AML-193 (cell line): ENCODE measurements at places on chromosomes 12 and 14.

GRCh38 chr12:16920451-16920850 is 314.5 kb upstream of the LMO3 start:
- no peak for DNase-seq

GRCh38 chr14:32246751-32247150 is 43.7 kb upstream of the RNU6-8 start:
- no peak for DNase-seq

GRCh38 chr12:12229556-12230092 is 37.2 kb downstream of the LRP6 start:
- DNase-seq, result no peak

GRCh38 chr12:25263594-25263993 is 12.9 kb upstream of the KRAS start:
- no peak for DNase-seq

DNA sequence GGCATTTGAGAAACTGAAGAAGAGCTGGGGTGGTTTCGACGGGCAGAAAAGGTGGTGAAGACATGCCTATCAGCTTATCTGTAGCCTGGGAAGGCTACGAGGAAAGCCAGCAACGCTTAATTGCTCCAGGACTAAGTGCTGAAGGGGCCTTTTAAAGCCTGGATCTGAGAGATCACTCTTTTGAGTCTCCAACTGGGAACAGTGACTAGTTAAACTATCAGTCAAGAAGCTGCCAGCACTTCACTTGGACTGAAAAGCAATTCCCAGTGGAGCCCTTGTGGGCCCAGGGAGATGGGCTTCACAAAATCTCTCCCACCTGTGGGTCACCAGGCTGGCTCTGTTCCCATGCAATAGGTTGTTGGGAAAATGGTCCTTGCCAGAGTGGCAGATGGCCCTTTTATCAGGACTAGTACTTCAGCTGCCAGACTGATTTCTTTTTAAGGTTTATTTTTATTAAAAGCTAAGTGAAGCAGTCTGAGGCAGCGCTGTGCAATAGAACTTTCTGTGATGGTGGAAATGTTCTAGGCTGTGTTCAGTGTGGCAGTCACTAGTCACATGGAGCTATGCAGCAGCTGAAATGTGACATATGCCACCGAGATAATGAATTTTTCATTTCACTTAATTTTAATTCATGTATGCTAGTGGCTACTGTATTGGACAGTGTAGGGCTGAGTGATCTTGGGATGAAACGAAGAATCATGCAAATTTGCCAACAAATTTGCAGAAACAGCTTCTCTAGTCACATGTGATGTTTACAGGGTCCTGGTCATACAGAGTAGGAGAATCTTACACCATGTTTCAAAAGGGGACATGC is 276.8 kb downstream of the PCNX1 start:
- DNase-seq, result no peak

DNA sequence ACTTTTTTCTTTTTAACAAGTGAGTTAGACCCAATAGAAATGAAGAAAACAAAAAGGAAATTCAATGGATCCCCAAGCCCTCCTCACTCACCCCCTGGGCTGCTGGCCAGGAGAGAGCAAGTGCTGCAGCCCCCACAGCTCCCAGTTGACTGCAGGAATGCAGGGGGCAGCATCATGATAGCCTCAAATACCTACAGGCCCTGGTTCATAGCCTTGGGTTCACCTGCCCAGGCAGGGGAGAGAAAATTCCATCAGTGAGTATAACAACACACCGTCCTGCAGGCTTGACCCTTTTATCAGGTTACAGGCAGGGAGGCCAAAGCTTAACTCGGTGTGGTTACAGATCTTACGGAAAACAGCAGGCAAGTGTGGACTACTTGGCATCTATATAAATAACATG is 76.3 kb downstream of the PHLDA1 start:
- DNase-seq, result no peak

GRCh38 chr14:53408175-53408879 is 255.2 kb upstream of the DDHD1 start:
- DNase-seq, result no peak

DNA sequence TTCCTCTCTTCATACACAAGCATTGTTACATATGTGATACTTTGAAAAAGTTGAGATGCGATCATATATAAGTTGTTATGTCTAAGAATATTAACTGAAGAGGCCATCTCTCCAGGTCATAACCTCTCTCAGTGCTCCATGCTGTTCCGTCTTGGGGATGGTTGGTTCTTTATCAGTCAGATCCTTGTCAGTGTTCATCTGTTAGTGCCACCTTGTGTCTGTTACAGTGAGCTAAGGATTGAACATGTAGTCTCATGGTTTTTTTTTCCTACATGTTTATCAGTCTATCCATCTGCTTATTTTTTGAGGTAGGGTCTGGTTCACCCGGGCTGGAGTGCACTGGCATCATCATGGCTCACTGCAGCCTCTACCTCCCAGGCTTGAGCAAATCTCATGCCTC is 30.5 kb downstream of the EP400 start:
- no peak for DNase-seq

GRCh38 chr12:47813511-47814196 is 6.0 kb downstream of the HDAC7 start:
- peak; percentile 54 for DNase-seq

GRCh38 chr12:44247588-44247987 is 411.7 kb downstream of the TMEM117 start:
- no peak for DNase-seq

- no peak for DNase-seq
These were observed 173.1 kb upstream of the RTL1 start for GRCh38 chr14:101076451-101077198.

GRCh38 chr12:53344487-53344823 is 8.3 kb upstream of the SP7 start:
- DNase-seq, result no peak

DNA sequence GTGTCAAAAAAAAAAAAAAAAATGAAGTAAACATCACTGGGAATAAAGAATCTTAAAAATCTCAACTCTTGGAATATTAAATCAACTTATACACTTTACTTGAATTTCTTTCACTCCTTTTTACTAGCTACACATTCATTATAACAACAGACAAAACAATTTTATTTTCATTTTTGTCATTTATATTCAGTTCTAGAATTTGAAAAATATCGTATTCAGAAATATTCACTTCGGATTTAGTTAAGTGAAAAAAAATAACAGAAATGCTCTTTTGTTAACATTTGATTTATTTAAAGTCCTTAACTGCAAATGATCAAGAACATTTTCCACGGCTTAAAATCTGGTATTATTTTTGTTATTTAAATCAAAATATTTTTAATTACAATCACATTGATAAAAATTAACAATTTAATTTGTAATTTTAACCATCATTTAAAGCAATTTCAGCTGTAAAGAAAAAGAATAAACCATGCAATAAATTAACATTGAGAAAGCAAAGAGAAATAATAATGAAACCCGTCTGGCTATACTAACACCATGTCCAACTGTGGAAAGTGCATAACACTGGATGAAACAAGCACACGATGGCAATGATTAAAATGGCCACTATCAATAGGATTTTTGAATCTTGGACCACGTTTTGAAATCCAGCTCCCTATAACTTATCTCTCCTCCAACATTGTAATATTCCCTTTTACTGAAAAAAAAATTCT is 5.2 kb downstream of the FOXA1 start:
- no peak for DNase-seq

GRCh38 chr12:25500651-25501050 is 52.4 kb downstream of the LMNTD1 start:
- no peak for DNase-seq

- DNase-seq, result no peak
These were observed 3.2 kb downstream of the MSI1 start for GRCh38 chr12:120365675-120366340.

- no peak for DNase-seq
These were observed 76.1 kb downstream of the METTL25 start for GRCh38 chr12:82434392-82434911.

- no peak for DNase-seq
These were observed 45.2 kb upstream of the MYL2 start for GRCh38 chr12:110965574-110965973.

DNA sequence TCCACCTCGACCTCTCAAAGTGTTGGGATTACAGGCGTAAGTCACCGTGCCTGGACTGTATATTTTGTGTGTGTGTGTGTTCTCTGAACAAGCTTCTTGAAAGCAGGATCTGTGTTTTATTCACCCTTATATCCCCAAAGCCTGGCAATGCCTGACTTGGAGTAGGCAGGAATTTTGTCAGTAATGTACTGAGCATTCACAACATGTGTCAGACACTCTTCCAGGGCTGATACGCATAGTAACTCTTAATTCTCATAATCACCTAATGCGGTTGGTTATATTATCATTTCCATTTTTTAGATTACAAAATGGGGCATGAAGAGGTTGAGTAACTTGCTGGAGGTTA is 50.4 kb upstream of the PLEKHG3 start:
- DNase-seq, result no peak

DNA sequence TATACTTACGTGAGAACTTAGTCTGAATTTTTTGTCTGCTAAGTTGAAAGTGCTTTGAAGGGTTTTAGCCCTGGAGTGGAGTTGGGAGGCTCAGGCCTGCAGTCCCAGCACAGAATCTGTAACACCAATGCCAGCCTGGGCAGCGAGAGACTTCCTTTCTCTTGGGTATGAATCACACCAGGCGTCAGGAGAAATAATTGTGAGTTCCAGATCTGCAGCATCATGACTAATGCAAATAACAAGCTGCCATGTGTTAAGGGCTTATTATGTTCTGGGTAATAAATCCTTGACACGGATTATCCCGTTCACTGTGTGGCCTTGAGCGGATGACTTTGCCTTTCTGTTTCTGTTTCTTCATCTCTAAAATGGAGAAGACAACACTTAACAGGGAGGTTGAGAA is 70.6 kb downstream of the B4GALNT3 start:
- no peak for DNase-seq

- no peak for DNase-seq
These were observed 70.2 kb upstream of the NCOR2 start for GRCh38 chr12:124637581-124637981.

- DNase-seq, result no peak
These were observed 53.1 kb downstream of the TAOK3 start for GRCh38 chr12:118319627-118320026.

GRCh38 chr12:57025196-57025595 is 8.9 kb upstream of the TAC3 start:
- no peak for DNase-seq

- no peak for DNase-seq
These were observed 8.3 kb downstream of the CPNE6 start for GRCh38 chr14:24079491-24080141.

DNA sequence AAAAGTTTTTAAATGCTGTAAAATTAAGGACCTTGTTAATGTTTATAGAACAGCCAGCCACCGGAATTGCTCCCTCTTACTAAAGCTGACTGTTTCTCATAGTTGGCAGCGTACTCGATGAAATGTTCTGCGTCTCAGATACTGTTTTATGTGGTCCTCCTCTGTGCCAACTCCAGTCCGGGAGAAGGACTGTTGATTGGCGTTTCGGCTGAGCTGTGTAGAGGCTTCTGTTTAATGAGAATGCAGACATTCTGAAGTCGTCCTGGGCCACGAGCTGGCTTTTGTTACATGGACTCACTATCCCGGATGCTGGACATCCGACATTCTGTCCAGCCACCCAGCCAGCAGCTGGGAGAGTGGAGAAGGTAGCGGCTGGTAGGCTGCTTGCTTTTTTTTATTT is 75.4 kb downstream of the WDR20 start:
- DNase-seq, result no peak

GRCh38 chr12:64678248-64678647 is 68.0 kb downstream of the RASSF3 start:
- DNase-seq, result no peak

GRCh38 chr12:102249079-102249841 is 51.6 kb upstream of the PMCH start:
- DNase-seq, result no peak

GRCh38 chr12:95411466-95411865 is 62.5 kb upstream of the METAP2 start:
- no peak for DNase-seq

- peak; percentile 15 for DNase-seq
These were observed 8.7 kb downstream of the MARK3 start for GRCh38 chr14:103393676-103394626.

- no peak for DNase-seq
These were observed 45.7 kb downstream of the SPPL3 start for GRCh38 chr12:120858306-120859088.

GRCh38 chr14:77917491-77918201 is 117.7 kb downstream of the ADCK1 start:
- DNase-seq, result no peak

- no peak for DNase-seq
These were observed 121.0 kb upstream of the EVL start for GRCh38 chr14:99944241-99944651.

GRCh38 chr14:52023518-52023917 is 34.2 kb downstream of the RTRAF start:
- DNase-seq, result no peak

- DNase-seq, result no peak
These were observed 74.3 kb downstream of the RFLNA start for GRCh38 chr12:124369055-124369826.

- peak; percentile 1 for DNase-seq
These were observed 108.2 kb upstream of the SLC38A4 start for GRCh38 chr12:46933947-46934346.

- DNase-seq, result no peak
These were observed 29.3 kb downstream of the SLC7A8 start for GRCh38 chr14:23153851-23154796.

- DNase-seq, result no peak
These were observed 328.1 kb downstream of the ALG10 start for GRCh38 chr12:34350092-34351041.

- no peak for DNase-seq
These were observed 1359.6 kb downstream of the FSCB start for GRCh38 chr14:43147485-43147884.

- DNase-seq, result no peak
These were observed 132.6 kb upstream of the ARHGAP5 start for GRCh38 chr14:31944256-31945073.

GRCh38 chr12:55906056-55906455 is 21.6 kb downstream of the PYM1 start:
- DNase-seq, result no peak

- DNase-seq, result no peak
These were observed 210.1 kb upstream of the DAAM1 start for GRCh38 chr14:58978343-58978742.

DNA sequence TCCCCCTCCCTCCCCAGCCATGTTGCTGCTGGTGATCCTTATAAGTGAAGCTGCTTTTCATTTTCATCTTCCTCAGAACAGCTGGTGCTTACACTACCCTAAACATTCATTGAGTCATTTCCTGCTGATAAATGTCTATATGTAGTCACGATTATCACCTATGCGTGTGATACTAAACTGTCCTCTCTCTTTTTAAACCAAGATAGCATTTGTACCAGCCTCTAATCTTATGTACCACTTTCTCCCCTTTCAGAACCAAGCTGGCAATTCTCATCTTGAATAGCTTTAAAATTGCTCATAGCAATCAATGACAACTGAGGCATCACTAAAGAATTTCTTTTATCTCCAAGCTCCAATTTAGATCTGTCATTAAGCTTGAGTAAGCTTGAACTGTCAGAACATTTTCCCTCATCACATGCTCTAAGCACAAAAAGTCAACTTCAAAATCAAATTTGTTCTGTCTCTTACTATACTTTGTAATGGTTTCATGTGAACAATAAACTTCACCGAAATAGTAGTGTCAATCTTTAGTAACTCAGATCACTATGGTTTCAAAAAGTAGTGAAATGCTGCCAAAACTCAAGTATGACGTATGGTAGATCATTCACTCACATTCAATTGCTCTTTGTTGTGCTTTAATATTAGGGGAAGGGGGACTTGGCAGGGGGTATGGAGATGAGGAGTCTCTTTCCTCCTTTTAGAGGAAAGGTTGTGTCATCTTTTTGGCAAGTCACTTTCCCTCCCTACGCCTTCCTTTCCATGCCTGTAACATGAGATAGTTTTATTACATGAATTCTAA is 178.1 kb upstream of the NOVA1 start:
- DNase-seq, result no peak

GRCh38 chr12:116790066-116790465 is 52.0 kb downstream of the RNFT2 start:
- DNase-seq, result no peak
